ENCODE measurements at places on chromosomes 2 and 18.

- DNase-seq: no peak
These were observed 295.6 kb upstream of the DLGAP1 start for GRCh38 chr18:4750393-4751346.

GRCh38 chr2:220701115-220701514 is 871.0 kb downstream of the EPHA4 start:
- DNase-seq: no peak

GRCh38 chr2:183967756-183968155 is 630.6 kb upstream of the ZNF804A start:
- no peak for DNase-seq

DNA sequence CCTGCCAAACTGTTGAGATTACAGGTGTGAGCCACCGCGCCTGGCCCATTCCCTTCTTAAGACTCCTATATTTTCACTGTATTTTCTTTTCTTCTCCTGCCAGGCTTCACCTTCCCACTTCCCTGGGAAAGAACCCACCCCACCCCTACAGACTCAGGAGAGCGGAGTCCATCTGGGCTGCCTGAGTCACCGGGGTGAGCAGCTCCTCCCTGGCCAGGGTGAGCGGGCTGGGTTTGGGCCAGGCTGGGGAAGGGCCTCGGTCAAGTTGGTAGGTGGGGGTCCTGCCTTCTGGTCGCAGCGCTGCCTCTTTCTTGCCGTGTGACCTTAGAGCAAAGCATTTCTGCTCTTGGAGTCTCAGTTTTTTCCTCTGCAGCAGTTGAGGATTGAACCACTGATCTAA is 2.1 kb upstream of the GAREM2 start:
- DNase-seq: no peak

DNA sequence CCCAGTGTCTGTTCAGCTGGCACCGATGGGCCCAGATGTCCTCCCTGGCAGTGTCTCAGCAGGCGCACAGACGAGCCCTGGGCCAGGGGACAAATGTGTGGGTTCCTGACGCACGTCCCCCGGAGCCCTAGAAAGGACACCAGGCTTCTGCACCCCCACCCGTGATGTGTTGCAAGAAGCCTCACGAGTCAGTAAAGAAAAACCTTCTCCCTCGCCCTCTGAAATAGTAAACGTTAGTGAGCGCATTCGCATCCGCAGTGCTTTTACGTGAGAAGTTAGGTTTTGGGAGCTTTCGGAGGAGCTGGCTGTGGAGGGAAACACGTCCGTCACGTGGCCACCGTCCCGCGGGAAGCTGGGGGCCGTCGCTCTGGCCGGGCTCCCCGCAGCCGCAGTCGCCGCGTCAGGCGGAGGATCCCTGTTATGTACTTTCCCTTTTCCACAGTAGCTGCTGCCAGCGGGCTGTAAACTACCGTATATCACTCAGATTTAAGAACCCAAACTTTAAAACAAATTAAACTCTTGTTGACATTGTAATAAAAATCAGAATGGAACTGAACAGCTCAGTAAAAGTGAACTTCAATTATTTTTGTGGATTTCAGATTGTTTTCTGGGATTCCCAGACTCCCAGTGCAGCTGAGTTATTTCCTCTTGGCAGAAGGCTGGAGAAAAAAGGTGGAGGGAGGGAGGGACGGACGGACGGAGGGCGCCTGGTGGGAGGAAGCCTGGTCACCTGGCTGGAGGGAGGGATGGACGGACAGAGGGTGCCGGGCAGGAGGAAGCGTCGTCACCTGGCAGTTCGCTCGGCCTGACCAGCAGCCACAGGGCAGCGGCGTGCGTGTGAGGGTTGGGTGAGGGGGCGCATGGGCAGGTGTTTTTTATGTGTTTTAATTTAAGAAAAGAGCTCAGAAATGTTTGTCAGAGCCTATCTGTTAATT is 112.1 kb downstream of the NFATC1 start:
- no peak for DNase-seq

DNA sequence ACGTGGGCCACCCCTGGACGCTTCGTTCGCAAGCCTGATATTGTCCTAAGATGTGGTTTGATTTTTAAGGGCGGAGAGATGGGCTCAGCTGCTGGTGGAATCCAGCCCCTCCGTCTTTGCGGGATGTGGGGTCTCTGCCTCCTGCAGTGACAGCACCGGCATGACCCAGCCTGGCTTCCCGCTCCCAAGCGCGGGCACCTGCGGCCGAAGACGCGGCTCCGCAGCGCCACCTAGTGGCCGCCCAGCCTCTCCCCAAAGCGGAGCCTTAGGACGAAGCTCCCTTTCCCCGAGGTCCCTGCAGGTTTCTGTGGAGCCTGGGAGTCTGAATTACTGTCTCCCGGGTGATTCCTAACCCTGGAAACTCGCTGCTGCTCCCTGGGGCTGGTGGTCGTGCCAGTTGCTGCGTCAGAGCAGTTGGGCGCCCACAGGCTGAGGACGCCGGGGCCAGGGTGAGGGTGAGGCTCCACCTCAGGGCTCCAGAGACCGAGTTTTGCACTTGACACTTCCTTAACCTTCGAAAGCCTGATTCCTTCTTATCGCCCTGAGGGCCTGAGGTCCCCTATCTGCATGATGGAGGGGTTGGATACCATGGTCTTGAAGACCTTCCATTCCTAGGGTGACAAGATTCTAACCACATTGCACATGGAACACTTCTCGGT is 137.5 kb downstream of the TPO start:
- peak; percentile 60 for DNase-seq

DNA sequence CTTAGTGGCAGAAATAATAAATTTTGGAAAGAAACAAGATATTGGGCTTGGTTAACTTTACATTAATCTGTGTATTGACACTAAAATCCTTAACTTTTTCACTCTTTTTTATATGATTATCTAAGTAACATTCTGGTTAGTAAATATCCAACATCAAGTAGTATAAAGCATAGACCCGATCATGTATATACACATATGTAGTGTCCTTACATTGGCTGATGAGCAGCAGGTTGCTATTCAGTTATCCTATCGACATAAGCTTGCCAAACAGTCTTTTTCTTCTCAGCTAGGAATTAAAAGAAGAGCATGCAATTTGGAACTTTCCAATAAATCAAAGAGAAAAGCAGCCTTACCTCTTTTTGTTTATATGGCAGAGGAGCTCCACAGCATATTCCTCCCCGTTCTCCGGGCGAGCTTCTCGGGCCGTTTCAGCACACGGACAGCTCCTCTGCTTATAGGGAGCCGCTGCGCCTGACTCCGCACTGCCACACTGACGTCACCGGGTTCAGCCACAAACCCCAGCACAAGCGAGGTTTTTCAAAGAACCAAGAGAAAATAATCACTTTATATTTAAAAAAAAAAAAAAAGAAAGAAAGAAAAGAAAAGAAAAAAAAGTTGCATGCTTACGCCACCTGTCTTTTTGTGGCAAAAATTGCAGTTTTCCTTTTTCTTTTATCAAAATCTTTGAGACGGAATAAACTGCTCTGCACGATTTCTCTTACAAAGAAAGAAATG is at the start of gene SCG2:
Gene SCG2, minus strand, starts transcription at position 430 of the 735 bp plus-strand sequence. CDS start 3,079 bp downstream, outside the sequence.
- peak; percentile 30 for DNase-seq

DNA sequence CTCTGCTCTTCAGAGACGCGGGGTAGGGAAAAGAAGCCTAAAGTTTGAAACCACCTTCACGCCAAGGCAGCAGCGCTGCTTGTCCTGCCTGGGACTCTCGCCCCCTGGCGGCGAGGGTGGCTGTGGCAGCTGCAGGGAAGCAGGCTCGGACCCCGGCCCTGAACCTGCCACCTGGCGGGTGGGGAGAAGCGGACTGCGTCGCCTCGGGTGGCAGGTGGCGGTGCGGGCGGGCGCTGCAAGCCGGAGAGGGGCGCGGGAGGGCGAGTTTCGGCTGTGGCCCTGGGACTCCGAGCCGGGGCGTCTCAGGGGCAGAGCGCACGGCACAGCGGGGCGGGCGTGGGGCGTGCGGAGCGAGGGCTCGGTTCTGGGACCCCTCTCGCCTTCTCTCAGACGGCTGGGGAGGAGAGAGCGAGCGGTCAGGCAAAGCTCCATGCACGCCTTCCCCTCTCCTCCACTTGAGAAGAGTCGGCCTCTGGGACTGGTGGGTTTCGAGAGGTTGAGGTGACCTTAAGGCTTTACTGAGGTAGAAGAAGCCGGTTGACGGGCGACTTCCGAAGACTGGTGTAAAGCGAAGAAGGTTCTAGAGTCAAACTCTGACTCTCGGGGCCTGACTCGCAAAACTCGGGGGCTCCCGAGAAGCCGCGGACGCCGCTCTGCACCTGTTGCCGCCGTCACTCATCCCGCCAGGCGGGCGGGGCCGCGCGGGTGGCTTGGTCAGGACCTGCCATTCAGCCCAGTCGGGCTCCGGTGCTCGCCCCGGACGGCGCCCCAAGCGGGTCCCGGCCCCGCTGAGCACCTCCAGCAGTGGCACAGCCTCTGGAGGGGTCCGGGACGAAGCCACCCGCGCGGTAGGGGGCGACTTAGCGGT is 1.1 kb upstream of the BOLL start:
- DNase-seq: no peak

- DNase-seq: no peak
These were observed 82.0 kb downstream of the WDPCP start for GRCh38 chr2:63506320-63506719.

GRCh38 chr18:11775436-11776174 is 75.6 kb upstream of the CHMP1B start:
- DNase-seq: no peak

DNA sequence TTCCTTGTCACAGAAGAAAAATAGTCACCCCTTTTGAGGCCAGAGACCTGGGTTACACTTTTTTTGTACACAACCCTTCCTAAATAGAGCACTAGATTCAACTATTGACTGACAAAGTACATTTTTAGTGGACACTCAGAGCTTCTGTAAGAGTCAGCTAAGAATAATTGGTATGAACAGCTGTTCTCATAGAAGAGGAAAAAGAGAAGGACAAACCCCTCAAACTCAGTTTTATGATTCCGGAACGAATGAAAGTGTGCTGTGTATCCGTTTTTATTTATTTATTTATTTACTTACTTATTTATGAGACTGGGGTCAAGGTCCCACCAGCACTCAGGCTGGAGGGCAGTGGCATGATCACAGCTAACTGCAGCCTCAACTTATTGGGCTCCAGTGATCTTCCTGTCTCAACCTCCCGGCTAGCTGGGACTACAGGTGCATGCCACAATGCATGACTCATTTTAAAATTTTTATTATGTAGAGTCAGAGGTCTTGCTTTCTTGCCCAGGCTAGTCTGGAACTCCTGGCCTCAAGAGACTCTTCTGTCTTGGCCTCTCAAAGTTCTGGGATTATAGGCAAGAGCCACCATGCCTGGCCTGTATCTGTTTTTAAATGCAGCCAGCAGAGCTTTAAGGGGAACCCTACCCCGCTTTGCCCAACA is 36.0 kb upstream of the FZD5 start:
- no peak for DNase-seq

GRCh38 chr2:162106146-162106551 is 32.1 kb upstream of the DPP4 start:
- no peak for DNase-seq

DNA sequence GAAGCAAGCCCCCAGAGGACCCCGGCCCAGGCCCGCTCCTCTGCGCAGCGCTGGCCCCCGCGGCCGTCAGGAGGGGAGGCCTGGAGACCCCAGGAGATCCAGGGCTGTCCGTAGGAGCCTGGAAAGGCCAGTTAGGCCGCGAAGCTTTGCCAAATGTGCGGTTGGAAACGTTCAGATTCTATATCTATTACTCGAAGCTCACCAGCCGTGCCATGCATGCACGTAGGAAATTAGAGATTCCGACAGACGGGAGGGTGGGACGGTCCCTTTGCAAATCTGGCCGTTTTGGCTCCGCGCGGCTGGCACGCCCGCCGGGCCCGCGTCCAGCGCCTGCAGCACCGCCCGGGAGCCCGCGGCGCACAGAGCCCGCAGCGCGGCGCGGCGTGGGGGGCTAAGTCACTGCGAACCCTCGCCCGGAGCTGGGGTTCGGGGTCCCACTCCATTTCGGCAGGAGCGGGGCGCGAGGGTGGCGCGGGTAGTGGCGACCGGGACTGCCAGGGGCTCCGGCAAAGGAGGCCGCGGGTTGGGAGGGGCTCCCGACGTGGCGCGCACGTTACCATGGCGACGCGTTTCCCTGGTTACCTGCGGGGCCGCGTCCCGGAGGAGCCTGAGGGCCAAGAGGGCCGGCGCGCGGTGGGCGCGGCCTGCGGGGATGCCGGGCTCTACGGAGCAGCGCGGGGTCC is 488.6 kb upstream of the SMIM21 start:
- DNase-seq: no peak

- no peak for DNase-seq
These were observed 68.1 kb upstream of the STK39 start for GRCh38 chr2:168315331-168316072.

DNA sequence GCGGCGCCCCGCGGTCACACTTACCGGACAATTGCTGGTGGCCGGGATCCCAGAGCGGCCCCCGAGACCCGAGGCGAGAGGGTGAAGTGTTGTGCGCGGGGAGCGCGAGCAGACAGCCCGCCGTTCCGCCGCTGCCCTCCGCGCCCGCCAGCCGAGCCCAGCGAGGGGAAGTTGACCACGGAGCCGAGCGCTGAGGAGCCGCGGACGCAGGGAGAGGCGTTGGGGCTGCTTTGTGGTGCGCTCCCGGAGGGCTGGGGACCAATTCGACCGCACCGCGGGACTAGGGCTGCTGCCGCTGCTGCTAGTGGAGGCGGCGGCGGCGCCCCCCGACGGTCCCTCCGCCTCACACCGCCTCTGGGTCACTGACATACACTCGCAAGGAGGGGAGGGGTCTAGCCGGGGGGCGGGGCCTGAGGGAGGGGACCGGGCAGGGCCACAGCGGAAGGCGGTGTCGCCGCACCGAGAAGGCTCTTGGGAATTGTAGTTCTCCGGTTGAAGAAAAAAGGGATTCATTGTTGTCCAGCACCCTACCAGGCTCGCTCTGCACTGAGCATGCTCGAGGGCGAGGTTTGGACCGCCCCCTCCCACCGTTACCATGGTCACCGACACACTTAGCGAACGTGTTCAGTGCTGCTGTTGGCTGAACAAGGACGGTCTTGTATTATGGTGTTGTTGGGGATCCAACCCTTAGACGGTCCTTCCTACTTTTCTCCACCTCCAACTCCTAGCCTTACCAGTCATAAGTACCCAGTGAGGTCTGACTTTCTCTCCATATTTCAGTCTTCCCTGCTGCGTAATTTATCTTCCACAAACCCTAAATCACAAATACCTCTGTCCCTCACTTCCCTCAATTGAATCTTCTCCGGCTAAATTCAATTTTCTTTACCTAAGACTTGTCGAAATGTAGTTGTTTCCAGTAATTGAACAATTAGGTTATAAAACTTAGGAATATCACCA is at the start of gene PELI1:
Gene PELI1, minus strand, starts transcription at position 364 of the 957 bp plus-strand sequence. CDS start 36,110 bp downstream, outside the sequence.
- peak; percentile 99 for DNase-seq

- no peak for DNase-seq
These were observed 71.5 kb downstream of the SNTG2 start for GRCh38 chr2:1022178-1022577.

- DNase-seq: no peak
These were observed 3.4 kb downstream of the SERPINB2 start for GRCh38 chr18:63890950-63891304.

DNA sequence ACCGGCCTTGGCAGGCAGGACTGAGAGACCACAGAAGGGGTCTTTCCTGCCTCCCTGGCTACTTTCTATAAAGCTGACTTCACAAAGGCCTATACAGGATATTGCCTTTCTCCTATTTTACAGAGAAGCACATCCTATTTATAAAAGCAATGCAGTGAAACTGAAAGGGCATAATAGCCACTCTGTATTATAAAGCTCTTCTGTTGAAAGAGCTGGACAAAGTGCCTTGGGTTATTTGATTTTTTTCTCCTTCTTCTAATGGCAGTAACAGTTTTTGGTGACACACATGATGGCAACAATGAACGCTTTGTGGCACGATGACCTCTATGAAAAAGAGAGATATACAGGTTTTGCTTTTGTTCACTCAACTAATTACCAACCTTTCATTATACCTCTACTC is 281.1 kb downstream of the ZNF516 start:
- no peak for DNase-seq

All from NCI-H187 (cell line).